ENCODE measurements at places on chromosomes 4 and X. TPM values are rescaled to one million over a fixed set of nuclear protein-coding genes. Genes with fewer than 3 reads are reported as not detected.

DNA sequence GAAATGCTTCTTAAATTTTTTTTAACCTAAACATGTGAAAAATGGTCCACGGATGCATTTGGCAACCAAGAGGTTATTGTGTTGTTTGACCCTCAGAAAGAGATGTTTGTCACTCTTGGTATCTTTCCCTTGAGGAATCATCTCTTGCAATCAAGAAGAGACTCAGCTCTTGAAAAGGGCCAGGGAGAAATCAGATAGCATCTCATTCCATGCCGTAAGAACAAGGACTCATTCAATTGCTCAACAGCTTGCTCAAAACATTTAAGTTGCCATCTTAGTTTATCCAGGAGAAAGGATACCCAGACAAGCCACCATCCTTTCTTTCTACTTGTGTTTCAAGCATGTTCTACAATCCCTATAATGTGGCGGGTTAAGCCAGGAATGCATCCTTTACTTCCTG lies 209.5 kb upstream of the LNX1 start:
- no peak overlapping the region for H3K27ac ChIP-seq
- no peaks in the 10 kb centered on the region for H3K4me1 ChIP-seq
- H3K36me3 ChIP-seq, result no peaks in the 10 kb centered on the region
- H3K4me3 ChIP-seq, result no peak overlapping the region
- no peak for DNase-seq

DNA sequence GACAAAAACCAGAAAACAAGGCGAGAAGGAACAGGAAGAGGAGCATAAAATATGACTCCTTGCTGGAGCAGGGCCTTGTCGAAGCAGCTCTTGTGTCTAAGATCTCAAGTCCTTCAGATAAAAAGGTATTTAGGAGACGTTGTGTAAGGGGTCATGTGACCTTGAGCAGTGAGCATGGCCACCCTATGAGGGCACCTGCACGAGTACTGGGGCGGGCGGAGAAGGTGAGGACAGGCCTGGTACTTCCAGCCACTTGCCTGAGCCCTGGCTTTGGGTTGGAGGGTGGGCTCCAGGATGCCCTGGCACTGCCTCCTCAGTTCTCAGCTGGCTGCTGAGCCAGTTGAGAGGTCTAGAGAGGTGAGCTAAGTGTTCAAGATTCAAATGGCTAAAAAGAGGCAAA lies 29.9 kb downstream of the NSD2 start:
- H3K27ac ChIP-seq, result no peak overlapping the region
- peaks cover 56% of the 10 kb centered on the region for H3K36me3 ChIP-seq
- DNase-seq, result no peak
- peaks cover 4% of the 10 kb centered on the region for H3K4me1 ChIP-seq
- no peaks in the 10 kb centered on the region for H3K27me3 ChIP-seq

GRCh38 chr4:3880615-3881120 lies 114.5 kb downstream of the ADRA2C start:
- no peak overlapping the region for H3K27ac ChIP-seq
- H3K36me3 ChIP-seq, result no peaks in the 10 kb centered on the region
- peaks cover 10% of the 10 kb centered on the region for H3K27me3 ChIP-seq
- peaks cover 9% of the 10 kb centered on the region for H3K4me1 ChIP-seq
- DNase-seq, result peak; percentile 97

- no peak for DNase-seq
- no peaks in the 10 kb centered on the region for H3K4me1 ChIP-seq
- H3K27ac ChIP-seq, result no peak overlapping the region
- H3K4me3 ChIP-seq, result no peak overlapping the region
- no peaks in the 10 kb centered on the region for H3K27me3 ChIP-seq
Measured at GRCh38 chr4:137668885-137669545, 136.7 kb upstream of the PCDH18 start.

GRCh38 chr4:182765987-182766856 lies 151.0 kb downstream of the DCTD start:
- peak overlapping the region; percentile 94 for H3K27ac ChIP-seq
- DNase-seq, result no peak
- no peaks in the 10 kb centered on the region for H3K27me3 ChIP-seq
- H3K36me3 ChIP-seq, result no peaks in the 10 kb centered on the region
- no peak overlapping the region for H3K4me3 ChIP-seq

DNA sequence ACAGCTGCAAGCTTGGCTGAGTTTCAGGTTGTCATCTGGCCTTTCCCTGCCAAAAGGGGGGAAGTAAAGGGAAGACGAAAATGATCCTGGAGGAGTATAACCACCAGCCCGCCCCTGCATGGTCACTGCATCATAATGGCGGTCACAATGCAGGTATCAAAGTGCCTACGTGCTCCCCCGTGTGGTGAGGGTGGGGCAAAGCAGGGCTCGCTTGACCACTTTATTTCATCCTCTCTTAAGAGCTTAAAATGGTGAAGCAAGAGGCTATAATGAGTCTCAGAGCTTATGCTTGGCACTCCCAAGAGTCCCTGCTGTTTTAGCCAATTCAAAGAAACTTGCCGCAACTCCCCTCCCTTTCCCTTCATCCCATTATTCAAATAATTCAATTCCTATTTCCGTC lies 105.6 kb downstream of the APOOL start:
- no peaks in the 10 kb centered on the region for H3K4me1 ChIP-seq
- no peaks in the 10 kb centered on the region for H3K36me3 ChIP-seq
- no peak overlapping the region for H3K4me3 ChIP-seq
- no peaks in the 10 kb centered on the region for H3K27me3 ChIP-seq

The PIGA gene
- total RNA-seq, result 17.5 TPM

DNA sequence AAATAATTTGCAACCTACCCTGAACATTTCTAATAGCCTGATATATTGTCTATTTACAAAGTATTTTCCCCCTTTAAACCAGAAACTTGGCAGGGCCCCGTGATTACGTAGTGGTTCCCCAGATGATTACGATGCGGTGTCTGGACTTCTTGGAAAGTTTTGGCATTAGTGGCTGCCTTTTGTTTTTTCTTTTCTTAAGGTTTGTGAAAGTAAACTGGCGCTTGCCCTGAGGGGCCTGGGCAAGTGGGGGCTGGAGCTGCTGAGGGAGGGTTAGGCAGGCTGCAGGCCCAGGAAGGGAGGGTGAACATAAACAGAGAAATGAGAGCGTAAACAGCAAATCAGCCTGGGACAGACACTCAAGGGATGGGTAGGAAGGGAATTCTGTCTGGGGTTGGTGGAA lies 123.6 kb upstream of the MSX1 start:
- no peaks in the 10 kb centered on the region for H3K4me1 ChIP-seq
- DNase-seq, result no peak
- H3K36me3 ChIP-seq, result no peaks in the 10 kb centered on the region

The PCYT1B gene
- total RNA-seq, result 22.1 TPM

DNA sequence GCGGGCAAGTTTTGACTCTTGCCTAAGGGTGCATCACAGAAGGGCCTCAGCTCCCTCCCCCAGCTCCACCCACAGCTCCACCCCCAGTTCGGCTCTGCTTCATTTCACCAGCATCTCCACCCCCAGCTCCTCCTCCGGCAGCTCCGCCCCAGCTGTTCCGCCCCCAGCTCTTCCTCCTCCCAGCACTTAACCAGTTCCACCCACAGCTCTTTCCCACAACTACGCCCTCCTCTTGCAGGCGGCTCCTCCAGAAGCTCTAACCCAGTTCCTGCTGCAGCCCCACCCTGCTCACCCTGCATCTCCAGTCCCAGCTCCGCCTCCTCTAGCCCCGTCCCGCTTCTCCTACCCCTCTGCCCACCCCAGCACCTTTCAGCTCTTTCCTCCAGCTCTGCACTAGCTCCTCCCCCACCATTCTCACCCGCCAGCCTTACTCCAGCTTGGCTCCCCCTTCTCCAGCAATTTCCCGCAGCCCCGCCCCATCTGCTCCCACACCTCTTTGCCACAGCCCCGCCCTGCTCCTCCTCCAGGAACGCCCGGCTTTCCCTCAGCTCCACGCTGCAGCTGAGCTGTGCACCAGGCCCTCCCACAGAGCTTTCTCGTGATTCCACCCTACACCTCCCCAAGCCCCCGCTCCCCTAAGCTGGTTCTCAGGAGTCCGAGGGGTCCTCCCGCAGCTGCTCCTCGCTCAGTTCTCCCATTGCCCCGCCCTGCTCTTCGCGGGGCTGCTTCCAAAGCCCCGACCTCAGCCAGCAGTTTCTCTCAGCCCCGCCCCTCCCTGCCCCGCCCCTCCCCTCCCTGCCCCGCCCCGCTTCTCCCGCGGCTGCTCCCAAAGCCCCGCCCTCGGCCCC lies 1.3 kb upstream of the EOLA1 start:
- H3K36me3 ChIP-seq, result no peaks in the 10 kb centered on the region
- peak overlapping the region; percentile 70 for H3K27ac ChIP-seq
- no peaks in the 10 kb centered on the region for H3K4me1 ChIP-seq
- H3K4me3 ChIP-seq, result peak overlapping the region; percentile 73

- no peak for DNase-seq
- H3K27me3 ChIP-seq, result peaks cover 7% of the 10 kb centered on the region
- H3K36me3 ChIP-seq, result no peaks in the 10 kb centered on the region
- peak overlapping the region; percentile 74 for H3K27ac ChIP-seq
- H3K4me1 ChIP-seq, result peaks cover 2% of the 10 kb centered on the region
Measured at GRCh38 chr4:182449186-182449929, 206.2 kb downstream of the TENM3 start.

The NPY1R gene
- 11.4 TPM for total RNA-seq

DNA sequence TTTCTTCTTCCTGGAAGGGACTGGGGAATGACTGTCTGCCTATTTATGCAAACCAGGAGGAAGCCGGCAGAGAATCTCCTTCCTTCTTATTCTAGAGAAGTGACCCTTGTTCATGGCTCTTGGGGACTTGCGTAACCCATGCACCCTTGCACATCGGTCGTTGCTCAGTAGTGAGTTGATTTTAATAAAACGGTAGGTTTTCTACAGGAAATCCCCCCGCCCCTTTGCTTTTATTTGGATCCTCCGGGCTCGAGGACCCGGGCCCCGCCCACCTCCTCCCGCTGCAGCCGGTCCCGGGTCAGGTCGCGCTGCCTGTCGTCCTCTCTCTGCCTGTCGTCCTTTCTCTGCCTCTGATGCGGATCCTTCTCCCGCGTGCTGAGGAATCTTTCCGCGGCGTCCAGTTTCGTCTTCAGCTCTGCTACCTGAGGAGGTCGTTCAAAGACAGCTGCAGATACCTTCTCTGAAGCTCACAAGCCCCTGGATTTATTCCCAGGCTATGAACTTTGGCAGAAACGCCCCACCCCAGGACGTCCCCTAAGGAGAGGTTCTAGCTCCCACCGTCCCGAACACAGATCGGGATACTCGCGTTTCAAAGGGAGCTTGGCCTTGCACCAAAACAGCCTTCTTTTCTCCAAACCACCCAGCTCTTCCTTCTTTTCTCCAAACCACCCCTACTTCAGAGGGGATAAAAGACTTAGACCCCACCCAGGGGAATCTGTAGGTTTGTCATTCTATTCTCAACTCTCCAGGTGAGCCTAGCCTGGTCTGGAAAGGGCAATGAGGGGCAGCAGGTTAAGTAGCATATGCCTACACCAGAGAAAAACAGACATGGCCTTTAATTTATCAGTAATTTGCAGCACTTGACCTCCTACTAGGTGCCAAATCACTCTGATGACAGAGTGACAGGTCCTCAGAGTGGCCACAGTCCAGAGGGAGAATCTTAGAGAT lies 7.0 kb downstream of the TNIP3 start:
- DNase-seq, result peak; percentile 87
- H3K27me3 ChIP-seq, result peaks cover 8% of the 10 kb centered on the region
- no peak overlapping the region for H3K27ac ChIP-seq
- H3K36me3 ChIP-seq, result no peaks in the 10 kb centered on the region
- H3K4me3 ChIP-seq, result peak overlapping the region; percentile 87

The TMEM150C gene
- 19.5 TPM for total RNA-seq

- H3K4me1 ChIP-seq, result peaks cover 8% of the 10 kb centered on the region
- peaks cover 12% of the 10 kb centered on the region for H3K27me3 ChIP-seq
Measured at GRCh38 chr4:74370912-74371311, 6.0 kb downstream of the EREG start.

- no peak overlapping the region for H3K27ac ChIP-seq
- no peak overlapping the region for H3K4me3 ChIP-seq
- H3K36me3 ChIP-seq, result no peaks in the 10 kb centered on the region
- H3K4me1 ChIP-seq, result no peaks in the 10 kb centered on the region
- no peaks in the 10 kb centered on the region for H3K27me3 ChIP-seq
Measured at GRCh38 chrX:15404401-15405096, 20.3 kb upstream of the VEGFD start.

The MGAT4D gene
- not detected for total RNA-seq

DNA sequence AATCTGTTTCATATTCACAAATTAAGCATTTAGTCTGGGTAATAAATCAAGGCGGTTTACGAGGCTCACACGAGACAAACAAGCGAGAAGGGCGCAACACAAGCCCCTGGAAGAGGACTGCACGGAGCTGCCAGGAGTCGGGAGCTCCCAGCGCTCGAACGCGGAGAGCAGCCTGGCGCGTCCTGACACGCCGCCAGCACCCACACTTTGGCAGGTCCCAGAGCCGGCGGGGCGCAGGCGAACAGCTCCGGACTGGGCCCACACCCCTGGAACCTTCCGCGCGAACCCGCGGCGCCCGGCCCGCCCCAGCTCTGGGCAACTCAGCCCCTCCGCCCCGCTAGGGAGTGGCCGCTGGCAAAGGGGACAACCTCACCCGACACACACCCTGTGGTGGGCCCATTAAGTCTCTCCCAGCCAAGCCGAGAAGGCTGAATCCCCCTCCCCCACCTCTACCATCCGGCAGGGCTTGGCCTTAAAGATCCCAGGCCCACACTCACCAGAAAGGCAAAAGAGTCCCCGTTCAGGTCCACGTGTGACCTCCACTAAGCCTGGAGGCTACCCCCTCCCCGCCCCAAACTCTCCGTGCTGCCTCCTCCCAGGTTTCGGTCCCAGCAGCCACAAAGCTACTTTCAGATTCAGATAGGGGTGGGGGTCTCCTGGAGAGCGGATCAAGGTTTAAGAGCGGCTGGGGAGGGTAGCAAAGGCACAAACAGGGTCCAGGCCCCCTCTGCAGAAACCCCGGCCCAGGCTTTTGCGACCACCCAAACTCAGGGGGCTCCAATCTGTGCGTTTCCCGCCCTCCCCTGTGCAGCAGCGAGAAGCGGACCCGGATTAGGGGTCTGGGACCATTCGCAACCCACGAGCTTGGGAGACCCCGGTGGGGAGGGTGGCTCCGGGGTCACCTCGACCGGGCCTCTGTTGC lies 47.5 kb upstream of the BCOR start:
- peak overlapping the region; percentile 69 for H3K4me3 ChIP-seq
- no peaks in the 10 kb centered on the region for H3K36me3 ChIP-seq
- no peak overlapping the region for H3K27ac ChIP-seq
- H3K4me1 ChIP-seq, result no peaks in the 10 kb centered on the region

GRCh38 chrX:3548765-3549391 lies 164.6 kb downstream of the PRKX start:
- no peaks in the 10 kb centered on the region for H3K4me1 ChIP-seq
- no peak overlapping the region for H3K4me3 ChIP-seq
- H3K27ac ChIP-seq, result no peak overlapping the region
- no peaks in the 10 kb centered on the region for H3K27me3 ChIP-seq
- no peak for DNase-seq

The GABRG1 gene
- 0.05 TPM for total RNA-seq

The MAPK10 gene
- total RNA-seq, result 70.2 TPM

GRCh38 chr4:18012807-18013462 lies 8.6 kb downstream of the LCORL start:
- H3K4me1 ChIP-seq, result peaks cover 2% of the 10 kb centered on the region
- H3K27me3 ChIP-seq, result no peaks in the 10 kb centered on the region
- no peak overlapping the region for H3K27ac ChIP-seq
- DNase-seq, result no peak
- no peak overlapping the region for H3K4me3 ChIP-seq

- DNase-seq, result no peak
- no peaks in the 10 kb centered on the region for H3K36me3 ChIP-seq
- no peak overlapping the region for H3K4me3 ChIP-seq
- no peak overlapping the region for H3K27ac ChIP-seq
- no peaks in the 10 kb centered on the region for H3K27me3 ChIP-seq
Measured at GRCh38 chrX:39492497-39493162, 605.1 kb downstream of the BCOR start.

GRCh38 chrX:152177497-152178269 lies 39.3 kb upstream of the MAGEA10 start:
- no peak overlapping the region for H3K27ac ChIP-seq
- no peaks in the 10 kb centered on the region for H3K4me1 ChIP-seq
- H3K4me3 ChIP-seq, result no peak overlapping the region
- no peaks in the 10 kb centered on the region for H3K36me3 ChIP-seq
- DNase-seq, result no peak
- no peaks in the 10 kb centered on the region for H3K27me3 ChIP-seq

All from endodermal cell (in vitro differentiated cells).